Lung microvascular endothelial cell (primary cell): ENCODE measurements at places on chromosomes 3 and 15. TPM values are rescaled to one million over a fixed set of nuclear protein-coding genes. Genes with fewer than 3 reads are reported as not detected.
A peak's percentile ranks its signal among the peaks of the same experiment; 100 is the strongest.

Gene SOX2
- under 0.01 TPM in 1 of 2 replicates, not detected in the other for total RNA-seq

DNA sequence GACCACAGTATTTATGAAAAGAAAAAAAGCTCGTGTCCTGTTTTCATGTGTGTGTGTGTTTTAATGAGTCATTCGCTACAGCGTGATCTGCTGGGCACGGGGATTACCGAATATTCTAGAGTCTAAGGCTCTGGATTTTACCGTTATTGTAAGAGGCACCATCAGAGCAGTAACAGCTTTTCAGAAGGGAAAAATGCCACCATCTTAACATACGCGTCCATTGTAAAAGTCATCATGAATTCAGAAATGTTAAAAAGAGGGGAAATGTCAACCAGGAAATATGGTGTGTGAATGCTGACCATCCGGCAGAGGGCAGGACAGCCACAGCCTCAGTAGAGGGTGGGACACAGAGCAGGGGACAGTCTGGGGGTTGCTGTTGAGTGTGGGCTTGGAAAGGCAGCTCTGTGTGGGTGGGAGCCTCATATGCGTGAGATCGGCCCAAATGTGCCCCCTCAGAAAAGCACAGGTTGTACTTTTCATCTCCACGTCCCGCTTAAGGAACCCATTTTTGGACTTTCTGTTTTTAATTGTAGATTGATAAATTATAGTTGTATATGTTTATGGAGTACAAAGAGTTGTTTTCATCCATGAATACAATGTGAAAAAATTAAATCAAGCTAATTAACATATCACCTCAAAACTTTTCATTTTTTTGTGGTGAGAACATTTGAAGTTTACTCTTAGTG is 69.6 kb downstream of the ASB7 start:
- DNase-seq, result peak; percentile 84

Gene RHCG
- total RNA-seq, result not detected in 2 replicates

DNA sequence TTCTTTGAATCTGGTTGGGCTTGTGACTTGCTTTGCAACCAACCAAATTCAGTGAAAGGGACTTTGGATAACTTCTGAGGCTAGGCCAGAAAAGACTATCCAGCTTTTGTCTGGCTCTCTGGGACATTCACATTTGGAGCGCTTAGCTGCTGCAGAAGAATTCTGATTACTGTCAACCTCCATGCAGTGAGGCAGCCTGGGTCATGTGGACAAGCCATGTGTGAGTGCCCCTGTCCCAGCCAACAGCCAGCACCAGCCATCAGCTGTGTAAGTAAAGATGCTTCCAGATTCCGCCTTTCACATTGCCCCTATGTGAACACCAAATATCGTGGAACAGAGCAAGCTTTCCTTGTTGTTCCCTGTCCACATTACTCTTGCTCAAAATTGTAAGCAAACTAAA is 12.9 kb upstream of the TNFAIP8L3 start:
- no peak for DNase-seq

Gene CD80
- total RNA-seq, result under 0.01 TPM in 1 of 2 replicates, not detected in the other

DNA sequence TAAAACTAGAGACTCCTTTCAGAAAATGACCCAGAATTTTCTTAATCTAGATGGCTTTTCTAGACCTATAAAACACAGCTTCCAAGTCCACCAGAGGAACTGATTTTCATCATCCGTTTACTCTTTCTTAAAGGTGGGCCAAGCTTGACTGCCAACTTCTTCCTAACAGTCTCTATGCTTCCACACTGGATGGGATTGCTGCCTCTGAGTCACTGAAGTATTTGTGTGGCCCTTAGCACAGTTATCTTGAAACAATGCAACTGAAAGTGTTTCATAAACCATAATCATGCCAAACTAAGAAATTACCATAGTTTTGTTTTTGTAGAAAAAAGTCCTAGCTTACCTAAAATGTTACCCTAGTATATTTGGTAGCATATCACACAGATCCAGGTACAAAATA is 985.7 kb downstream of the TUSC7 start:
- DNase-seq, result peak; percentile 7

DNA sequence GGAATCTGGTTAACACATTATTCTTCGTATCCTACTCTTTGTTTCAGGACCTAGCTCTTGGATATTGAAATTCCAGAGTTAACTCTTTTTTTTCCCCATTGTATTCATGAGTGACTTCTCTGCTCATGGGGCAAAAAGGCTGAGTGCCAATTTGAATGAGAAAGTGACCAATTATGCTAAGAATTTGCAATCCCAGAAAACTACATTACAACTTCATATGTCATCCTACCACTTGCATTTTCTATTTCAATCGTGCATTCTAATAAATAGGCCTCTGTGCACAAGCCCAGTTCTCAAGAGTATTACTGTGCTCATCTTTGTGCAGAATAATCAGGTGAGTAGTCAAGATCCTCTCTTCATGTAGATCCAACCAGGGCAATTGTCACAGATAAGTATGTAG is 537.8 kb downstream of the OTOL1 start:
- DNase-seq, result no peak

GRCh38 chr3:176946202-176946601 is 251.1 kb downstream of the TBL1XR1 start:
- no peak for DNase-seq

Gene SV2B
- 0.22 and 0.40 TPM in 2 replicates for total RNA-seq

Gene TMEM212
- total RNA-seq, result not detected in 2 replicates

DNA sequence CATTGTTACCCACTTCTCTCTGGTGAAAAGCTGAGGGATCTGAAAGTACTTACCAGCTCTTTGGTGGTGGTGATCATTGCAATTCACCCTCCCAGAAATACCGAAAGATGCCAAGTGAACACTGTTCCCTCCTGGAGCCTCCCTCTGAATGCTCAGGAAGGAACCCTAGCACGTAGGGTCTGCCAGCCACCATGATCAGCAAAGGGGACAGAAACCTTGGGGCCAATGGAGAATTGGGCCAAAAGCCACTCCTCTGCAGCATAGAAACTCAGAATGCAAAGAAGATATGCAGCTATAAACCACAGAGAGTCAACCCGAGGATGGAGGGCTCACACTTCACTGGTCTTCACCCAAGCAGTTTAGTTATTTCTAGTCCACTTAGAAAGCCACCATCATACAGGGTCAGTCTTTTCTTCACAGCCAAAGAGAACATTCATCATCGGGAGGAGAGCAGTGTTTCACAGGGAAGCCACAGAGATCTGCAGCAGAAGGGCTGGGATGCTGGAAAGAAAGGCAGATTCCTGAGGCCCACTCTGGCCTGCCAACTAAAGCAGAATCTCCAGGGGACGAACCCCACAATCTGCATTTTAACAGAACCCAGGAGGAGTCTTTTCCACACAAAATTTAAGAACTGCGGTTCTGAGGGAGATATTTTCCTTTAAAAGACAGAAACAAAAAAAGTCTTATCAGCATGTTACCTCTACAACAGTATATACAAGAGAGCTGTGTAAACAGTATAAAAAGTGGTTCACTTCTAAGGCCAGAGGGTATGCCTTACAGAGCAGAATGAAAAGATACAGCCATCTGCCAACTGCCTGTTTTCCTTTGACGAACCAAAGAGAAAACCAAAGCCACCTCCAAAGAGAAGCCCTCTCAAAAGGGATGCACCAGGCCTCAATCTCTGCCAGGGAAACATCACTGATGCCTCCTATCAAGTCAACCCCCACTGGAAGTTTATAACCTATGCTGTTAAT is 11.3 kb downstream of the TBC1D2B start:
- no peak for DNase-seq

DNA sequence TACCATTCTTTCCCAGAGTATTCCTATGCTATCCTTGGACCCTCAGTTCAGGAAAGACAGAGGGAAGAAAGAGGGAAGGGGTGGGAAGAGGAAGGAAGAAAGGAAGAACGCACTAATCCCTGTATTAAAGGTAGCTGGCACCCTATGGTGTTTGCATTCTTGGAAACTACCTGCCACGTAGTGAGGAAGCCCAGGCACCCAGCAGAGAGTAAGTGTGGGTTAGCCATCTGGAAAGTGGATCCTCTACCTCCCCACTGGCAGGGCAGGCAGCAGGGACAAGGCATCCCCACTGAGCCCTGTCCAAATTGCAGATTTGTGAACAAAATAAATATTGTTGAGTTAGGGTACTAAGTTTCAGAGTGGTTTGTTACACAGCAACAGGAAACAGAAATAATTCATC is 8.8 kb downstream of the RBP1 start:
- DNase-seq, result no peak

GRCh38 chr3:53202331-53203015 is 41.5 kb downstream of the PRKCD start:
- DNase-seq, result no peak

- DNase-seq, result no peak
These were observed 99.7 kb upstream of the DAZL start for GRCh38 chr3:16704941-16705340.

DNA sequence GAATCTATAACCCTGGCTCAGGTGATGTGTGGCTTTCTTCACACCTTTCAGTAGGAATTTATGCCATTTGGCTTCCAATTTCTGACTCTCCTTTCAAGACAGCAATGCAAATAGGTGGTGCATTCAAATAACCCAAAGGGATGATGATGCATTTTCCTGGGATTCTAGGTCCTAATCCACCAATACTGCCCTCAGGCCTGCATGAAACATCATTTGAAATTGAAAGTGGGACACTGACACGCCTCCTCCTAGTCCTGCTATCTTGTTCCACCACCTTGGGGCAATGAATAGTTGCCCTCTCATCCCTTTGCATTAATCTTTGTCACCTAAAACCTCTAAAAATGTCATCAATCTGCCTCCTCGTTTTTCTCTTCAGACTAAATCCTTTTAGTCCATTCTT is 198.4 kb upstream of the ST8SIA2 start:
- DNase-seq, result no peak

Gene CLDN1
- 0.20 and 0.44 TPM in 2 replicates for total RNA-seq

Gene MESP2
- not detected in 2 replicates for total RNA-seq

DNA sequence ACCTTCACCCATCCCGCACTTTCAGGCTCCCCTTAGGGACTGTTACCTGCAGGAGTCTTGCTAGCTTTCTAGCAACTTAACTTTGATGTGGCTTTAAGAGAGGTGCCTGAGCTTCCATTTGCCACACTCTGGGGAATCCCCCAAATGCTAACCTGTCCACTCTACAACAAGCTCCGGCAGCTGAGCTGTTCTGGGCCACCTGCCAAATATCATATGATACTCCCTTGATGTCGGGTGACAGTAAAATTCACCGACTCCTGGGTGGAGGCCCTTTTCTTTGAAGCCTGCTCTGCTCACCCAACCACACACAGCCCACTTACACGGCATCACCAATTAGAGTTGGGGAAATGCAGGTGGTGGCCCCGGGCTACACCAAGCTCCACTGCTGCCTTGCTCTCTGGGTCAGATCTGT is 38.0 kb upstream of the XCR1 start:
- DNase-seq, result peak; percentile 19

Gene TMEM207
- not detected in 2 replicates for total RNA-seq

DNA sequence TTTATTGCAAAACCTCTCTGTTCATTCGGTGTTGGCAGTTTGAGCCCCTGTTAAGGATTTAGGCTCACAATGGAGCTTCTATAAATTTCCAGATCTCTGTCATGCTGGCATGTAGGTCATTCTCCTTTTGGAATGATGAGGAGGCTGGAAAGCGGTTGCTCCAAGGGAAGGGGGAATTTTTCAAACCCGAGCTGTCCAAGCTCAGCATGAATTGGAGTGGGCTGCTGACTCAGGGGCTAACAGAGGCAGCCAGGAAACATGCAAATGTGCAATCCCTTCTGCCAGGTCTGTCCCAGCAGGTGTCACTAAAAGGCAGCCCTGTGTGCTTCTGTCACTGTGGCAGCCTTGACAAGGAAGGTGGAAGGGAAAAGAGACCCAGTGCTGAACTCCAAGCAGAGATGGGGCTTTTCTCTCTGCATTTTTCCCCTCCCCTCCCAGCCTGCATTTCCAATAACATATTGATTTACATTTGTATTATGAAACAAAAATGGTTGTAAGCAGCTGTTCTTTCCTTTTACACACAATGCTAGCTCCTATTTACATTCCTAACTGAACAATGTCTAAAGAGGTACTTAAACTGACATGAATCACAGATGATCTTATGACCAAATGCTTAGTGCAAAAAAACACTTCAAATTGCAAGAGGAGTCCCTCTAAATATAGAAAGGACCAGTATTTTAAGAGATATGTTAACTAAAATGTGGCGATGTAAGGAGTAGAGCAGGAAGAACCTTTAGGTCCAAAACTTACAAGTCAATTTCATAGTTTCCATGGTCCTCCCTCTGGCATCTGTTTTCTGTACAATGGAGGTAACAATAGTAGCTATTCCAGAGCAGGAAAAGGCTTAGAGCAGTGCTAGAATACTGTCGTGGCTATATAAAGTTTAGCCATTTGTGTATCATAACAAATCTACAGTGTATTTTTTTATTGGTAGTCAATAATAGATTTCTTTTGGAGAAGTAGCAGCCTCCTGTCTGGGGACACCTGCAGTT is 84.5 kb upstream of the ATP10A start:
- no peak for DNase-seq

Gene ZNF620
- total RNA-seq, result 3.5 and 6.5 TPM in 2 replicates

DNA sequence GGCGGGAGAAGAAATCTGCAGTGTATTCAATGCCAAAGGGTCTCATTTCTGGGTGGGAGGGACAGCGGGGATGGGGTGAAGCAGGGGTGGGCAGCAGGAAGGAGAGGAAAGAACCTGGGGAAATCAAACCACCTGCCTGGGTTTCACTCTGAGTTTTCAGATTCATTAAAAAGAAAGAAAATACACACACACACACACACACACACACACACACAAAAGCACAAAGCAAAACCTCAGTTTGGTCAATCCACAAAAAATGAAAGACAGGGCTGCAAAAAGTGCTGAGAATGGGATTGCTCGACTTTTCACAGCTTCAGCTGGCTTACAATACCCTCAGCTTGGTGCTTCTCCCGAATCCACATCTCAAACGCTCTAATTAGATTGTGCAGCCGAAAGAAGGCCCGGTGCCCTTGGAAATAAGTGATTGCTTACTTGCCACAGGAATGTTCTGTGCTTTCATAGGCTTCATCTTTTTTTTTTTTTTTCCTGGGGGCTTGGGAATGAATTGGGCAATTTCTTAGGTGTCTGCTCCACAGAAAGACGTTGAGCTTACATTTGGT is 370.5 kb downstream of the RORA start:
- no peak for DNase-seq

Gene LYZL4
- not detected in 2 replicates for total RNA-seq

- DNase-seq, result no peak
These were observed 108.6 kb downstream of the RPLP1 start for GRCh38 chr15:69561071-69561784.
